Stimulated activated CD4-positive, alpha-beta T cell treated with anti-CD3 and anti-CD28 coated beads, Interleukin-4, amount 100 ng/mL, for 1 hour (primary cell): ENCODE measurements at places on chromosomes 2 and 18.

- no peak for DNase-seq
Observed at GRCh38 chr2:100664021-100664755, 101.4 kb downstream of the PDCL3 start.

GRCh38 chr2:197972061-197972460, 167.7 kb downstream of the PLCL1 start:
- no peak for DNase-seq

DNA sequence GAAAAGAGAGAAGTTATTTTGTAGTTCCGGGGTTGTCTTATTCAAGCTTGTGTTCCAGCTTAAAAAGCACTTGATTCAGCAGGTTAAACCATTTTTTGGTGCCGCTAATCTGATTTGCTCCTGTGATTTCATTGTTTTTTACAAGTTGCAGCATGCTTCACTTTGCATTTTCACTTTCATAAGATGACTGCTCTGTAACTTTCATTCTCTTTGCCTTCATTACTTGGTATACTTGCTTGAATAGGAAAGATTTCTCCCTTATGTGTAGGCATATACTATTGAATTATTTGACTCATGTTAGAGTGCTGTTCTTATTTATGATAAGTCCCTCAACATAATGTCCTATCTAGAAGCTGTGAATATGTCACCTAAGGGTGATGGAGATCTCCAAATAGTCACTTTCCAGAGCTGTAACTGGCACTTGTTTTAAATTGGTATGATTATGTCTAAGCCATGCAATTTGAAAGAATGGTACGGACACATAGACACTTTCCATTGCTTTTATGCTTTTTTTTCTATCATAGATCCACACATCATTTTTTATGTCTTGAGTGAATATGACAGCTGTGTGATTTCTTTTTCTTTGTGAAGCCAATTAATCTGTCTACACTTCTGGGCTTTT, 254.5 kb downstream of the DSEL start:
- no peak for DNase-seq

- no peak for DNase-seq
Observed at GRCh38 chr2:176682278-176682677, 413.0 kb downstream of the MTX2 start.

- no peak for DNase-seq
Observed at GRCh38 chr2:166519391-166519962, 25.4 kb upstream of the SCN7A start.

DNA sequence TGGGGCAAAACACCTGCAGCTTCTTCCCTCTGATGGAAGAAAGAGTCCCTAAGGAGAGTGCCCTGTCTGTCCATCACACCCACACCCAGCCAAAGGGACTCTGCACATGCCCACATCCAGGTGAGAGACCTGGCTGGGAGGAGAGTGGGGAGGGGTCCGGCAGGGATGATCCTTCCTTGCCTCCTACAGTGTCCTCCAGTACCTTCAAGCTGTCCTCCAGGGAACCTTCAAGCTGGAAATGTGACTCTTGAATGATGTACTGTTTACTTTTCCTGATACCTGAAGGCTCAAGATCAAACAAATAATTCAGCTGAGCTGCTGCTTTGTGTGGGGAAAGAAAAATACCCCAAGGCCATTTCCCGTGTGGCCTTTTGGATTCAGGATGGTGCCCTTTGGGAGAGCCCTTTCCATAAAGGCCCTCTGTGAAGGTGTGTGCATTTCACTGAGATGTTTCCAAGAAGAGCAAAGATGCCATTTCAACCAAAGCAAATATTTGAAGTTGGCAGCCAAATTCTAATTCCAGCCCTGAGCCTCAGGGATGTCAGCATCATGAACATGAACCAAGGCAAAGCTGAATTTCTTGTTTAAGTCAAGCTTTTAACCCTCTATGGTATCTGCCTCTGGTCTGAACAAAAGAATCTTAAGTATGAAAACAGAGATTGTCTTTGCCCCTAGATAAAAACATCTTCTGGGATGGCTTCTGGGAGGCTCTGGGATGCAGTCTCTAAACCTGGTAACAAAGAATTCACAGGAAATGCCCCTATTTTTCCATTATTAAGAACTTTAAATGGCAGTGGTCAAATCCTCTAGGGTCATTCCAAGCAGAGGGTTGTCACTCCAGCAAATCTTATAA, 11.1 kb downstream of the EVA1A start:
- no peak for DNase-seq

GRCh38 chr2:66530651-66531050, 95.7 kb downstream of the MEIS1 start:
- no peak for DNase-seq

GRCh38 chr2:207655000-207655399, 29.8 kb upstream of the METTL21A start:
- DNase-seq = no peak

GRCh38 chr2:162012565-162013058, 61.4 kb downstream of the DPP4 start:
- no peak for DNase-seq

DNA sequence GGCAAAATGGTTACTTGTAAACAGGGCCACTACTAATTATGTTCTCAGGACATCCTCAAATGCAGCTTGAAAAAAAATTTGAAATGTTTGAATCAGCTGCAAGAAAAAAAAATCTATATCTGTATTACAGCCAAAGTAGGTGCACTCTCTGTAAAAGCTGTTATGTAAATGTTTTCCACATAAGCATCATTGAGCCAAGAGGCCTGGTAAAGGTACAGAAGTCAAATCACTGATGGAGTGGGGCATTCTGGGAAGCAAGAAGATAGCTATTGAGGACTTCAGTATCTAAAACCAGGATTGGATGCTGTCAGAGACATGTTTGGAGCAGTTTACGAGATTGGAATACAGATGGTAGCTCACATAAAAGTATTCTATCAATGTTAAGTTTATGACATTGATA, 80.3 kb downstream of the MAPRE2 start:
- DNase-seq = no peak

GRCh38 chr2:216133397-216133796, 24.2 kb downstream of the XRCC5 start:
- no peak for DNase-seq

DNA sequence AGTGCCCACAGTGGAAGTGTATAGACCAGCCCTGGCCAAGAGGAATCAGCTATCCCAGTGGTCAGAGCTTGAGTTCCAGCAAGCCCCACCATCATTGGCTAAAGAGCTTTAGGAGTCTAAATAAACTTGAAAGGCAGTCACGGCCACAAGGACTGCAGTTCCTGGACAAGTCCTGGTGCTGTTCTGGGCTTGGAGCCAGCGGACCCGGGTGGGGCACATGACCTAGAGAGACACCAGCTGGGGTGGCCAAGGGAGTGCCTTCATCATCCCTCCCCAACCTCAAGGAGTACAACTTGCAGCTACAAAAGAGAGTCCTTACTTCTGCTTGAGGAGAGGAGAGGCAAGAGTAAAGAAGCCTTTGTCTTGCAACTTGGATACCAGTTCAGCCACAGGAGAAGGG, 439.8 kb upstream of the TMEFF2 start:
- DNase-seq = no peak

GRCh38 chr2:40249577-40249976, 202.3 kb downstream of the SLC8A1 start:
- no peak for DNase-seq

- DNase-seq = no peak
Observed at GRCh38 chr2:107469437-107469995, 357.2 kb upstream of the RGPD4 start.

DNA sequence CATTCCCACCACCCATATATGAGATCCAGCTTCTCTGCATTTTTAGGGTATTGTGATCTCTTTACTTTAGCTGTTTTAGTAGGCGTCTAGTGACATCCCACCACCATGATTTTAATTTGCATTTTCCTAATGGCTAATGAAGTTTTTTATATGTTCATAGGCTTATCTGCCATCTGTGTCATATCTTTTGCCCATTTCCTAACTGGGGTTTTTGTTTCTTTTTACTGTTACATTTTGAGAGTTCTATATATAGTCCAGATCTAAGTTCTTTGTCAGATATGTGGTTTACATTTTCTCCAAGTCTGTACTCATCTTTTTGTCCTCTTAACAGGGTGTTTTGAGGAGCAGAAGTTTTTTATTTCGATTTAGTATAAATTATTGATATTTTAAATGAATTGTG, 39.6 kb downstream of the PTPN2 start:
- no peak for DNase-seq

DNA sequence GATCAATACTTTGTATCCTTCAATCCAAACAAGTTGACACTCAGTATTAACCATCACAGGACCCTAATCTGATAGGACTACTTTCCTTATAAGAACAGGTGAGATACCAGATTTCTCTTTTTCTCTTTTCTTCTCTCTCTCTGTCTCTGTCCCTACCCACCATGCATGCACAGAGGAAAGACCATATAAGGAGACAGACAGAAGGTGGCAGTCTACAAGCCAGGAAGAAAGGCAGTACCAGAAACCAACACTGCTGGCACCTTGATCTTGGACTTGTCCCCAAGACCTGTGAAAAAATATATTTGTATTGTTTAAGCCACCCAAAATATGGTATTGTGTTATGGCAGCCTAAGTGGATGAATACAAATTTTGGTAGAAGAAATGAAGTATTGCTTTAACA, 156.2 kb upstream of the KCNH7 start:
- no peak for DNase-seq

GRCh38 chr2:236706288-236706687, 136.7 kb downstream of the ACKR3 start:
- DNase-seq = no peak

DNA sequence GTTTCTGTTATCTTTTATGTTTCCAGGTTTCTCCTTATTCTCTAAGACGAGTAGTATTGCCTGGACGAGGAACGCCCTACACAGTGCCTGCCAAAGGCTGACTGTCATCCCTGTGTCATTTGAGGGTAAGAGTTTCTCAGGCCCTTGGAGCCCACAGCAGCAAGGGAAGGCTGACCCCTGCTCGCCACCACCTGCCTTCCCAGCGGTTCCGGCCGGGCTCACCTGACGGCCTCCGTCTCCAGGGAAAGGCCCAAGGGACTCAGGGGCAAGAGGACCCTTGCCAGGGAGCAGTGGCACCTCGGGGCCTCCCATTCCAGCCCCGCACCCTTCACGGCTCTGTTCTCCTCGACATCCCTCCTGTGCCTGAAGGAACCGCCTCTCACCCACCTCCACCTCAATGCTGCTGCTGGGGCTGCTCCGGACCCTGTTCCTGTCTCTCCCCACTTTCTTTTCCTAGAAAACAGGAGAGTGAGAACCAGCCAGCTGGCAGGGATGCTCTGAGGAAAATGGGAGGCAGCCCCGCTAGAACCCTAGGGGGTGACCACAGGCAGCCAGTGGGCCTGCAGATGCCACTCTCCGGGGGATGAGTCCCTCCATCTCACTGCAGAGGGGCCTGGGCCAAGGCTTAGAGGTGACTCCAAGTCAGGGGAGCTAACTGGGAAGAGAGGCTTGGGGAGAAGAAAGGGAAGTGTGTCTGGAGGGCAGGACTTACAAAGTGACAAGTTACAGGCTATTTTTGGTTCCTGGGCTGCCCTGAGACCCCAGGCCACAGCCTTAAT, 1.9 kb downstream of the LIMS2 start:
- DNase-seq = no peak

- no peak for DNase-seq
Observed at GRCh38 chr2:186771850-186772463, 77.0 kb downstream of the ZSWIM2 start.

GRCh38 chr2:33208400-33208799, 261.6 kb downstream of the LTBP1 start:
- DNase-seq = no peak

DNA sequence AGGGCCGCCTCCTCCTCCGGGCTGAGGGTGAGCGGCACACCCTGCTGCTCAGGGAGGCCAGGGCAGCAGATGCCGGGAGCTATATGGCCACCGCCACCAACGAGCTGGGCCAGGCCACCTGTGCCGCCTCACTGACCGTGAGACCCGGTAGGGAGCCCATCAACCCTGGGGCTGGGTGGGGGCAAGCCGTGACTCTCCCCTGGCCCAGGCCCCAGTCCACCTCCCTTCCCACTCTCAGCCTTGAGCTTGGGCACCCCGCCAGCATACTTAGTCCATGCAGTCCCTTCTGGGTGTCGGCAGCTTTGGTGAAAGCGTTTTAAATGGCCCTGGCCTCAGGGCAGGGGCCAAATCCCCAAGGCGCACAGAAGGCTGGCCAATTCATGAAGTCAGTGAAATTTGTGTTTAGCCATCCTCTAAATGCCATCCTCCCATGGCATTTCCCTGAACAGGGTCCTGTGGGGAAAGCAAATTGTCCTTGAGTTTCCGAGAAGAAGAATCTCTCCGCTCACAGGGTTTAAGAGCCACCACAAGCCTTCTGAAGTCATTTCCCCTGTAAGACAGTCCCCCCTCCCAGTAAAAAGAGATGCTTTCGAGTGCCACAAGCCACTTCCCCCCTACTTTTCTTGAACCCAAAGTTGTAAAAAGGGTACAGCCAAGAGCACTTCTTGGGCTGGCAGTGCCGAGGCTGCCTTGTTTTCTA, 17.2 kb downstream of the SPEG start:
- DNase-seq = no peak
